Kidney glomerular epithelial cell (primary cell): ENCODE measurements at places on chromosomes 1 and 21.

- DNase-seq, result no peak
Observed at GRCh38 chr1:179046808-179047635, 21.3 kb downstream of the FAM20B start.

- DNase-seq, result no peak
Observed at GRCh38 chr1:231460614-231461013, 38.5 kb upstream of the EGLN1 start.

- DNase-seq, result no peak
Observed at GRCh38 chr1:12546771-12547585, 71.0 kb downstream of the DHRS3 start.

DNA sequence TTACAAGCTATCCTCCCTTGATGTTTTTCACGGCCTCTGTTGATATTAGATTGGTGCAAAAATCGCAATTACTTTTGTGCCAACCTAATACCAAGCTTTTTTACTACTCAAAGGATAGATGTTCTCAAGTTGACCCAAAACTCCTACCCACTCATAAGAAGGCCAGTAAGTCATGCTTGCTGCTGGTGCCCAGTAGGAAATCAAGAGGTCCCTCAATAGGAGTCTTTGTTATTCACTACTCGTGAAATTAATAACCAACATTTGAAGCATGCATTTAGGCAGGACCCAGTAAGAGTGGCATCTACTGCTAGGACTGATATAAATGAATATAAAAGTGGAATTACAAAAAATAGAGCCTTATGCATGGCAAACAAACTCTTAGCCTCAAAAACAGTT, 52.6 kb downstream of the APP start:
- DNase-seq, result no peak

DNA sequence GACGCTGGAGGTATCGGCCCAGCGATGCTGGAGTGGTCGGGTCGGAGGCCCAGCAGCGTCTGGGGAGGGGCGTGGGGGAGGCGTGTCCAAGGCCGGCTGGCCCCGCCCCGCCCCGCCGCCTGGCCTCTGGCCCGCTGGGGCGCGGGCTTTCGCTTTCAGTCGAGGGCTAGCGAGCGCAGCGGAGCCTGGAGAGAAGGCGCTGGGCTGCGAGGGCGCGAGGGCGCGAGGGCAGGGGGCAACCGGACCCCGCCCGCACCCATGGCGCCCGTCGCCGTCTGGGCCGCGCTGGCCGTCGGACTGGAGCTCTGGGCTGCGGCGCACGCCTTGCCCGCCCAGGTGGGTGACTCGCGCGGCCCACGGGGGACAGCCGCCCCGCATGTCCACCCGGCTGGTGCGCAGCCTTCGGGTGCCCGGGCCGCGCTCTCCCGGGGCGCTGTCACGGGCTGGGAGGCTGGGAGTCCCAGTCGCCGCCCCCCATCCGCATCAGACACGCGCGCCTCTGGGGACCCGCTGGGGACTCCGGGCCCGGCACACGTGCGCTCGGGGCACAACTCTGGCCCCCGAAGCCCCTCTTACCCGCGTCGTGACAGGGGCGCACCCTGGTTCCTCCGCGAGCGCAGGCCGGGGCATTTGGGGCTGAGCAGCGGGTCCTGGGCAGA, at the start of gene TNFRSF1B:
Gene TNFRSF1B (plus strand): TSS at position 158 of the 659 bp plus-strand sequence. CDS start 101 bp downstream, at position 259.
- DNase-seq, result no peak

DNA sequence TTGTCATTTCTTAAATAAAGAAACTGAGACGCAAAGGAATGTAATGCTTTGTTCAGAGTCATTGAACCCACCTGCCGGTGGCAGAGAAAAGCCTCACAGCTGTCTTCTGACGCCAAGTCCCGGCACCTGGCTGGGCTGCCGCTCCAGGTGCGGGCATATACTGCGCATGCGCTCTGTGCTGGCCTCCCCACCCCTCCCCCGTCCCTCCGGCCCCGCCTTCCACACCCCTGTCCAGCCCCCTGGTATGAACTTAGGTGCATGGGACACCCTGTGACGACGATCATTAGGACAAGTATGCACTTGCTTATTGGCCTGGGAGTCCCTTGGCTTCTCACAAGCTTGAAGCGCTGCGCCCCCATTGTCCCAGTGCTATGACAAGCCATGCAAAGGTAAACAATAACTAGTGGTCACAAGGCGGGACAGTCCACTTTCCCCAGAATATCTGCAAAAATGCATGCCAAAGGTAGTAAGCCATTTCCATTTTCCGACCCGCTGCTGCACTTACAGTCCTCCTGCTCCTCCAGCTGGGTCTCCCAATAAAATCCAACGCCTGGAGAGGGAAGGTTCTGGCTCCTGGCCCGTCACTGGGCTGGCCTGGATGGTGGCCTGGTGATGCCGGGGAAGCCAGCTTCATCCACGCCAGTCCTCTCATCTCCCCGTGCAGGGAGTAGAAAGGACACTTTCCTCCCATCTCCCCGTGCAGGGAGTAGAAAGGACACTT, 100.4 kb downstream of the PSMG1 start:
- no peak for DNase-seq

- no peak for DNase-seq
Observed at GRCh38 chr21:14716761-14717396, 170.8 kb upstream of the SAMSN1 start.

DNA sequence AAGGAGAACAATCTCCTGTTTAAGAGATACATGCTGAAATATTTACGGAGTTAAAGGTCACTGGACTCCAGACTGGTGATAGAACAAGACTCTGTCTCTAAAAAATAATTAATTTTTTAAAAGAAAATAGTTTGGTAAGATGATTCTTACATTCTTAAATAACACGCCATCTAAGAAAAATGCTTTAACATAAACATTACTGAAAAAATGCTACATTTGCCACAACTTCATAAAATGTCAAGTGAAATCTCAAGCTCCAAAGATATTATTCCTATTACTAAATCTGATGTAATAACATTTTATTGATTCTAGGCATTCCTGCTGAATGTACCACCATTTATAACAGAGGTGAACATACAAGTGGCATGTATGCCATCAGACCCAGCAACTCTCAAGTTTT, 4.1 kb downstream of the ANGPTL3 start:
- DNase-seq, result no peak

DNA sequence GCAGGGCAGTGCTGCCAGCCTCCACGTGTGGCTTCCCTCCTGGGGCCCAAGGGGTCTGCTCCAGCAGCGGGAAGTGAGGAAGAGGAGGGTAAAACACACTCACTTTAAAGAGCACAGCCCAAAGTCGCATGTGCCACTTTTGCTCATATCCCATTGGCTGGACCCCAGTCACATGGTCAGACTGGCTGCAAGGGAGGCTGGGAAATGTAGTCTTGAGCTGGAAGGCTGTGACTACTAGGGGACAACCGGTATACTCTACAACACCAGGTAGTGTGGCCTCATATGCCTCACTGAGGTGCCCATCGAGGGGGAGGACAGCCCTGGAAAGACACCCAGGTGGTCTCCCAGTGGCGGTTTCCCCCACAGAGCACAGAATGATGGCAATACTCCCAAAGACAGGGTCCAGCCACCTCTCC, 45.2 kb downstream of the CAMK2N1 start:
- no peak for DNase-seq

GRCh38 chr1:3453891-3454810, at the start of gene ARHGEF16:
Gene ARHGEF16, plus strand, starts transcription at chr1:3454665. Its CDS starts 8,420 bp downstream, at chr1:3463085.
- DNase-seq, result peak; percentile 32

DNA sequence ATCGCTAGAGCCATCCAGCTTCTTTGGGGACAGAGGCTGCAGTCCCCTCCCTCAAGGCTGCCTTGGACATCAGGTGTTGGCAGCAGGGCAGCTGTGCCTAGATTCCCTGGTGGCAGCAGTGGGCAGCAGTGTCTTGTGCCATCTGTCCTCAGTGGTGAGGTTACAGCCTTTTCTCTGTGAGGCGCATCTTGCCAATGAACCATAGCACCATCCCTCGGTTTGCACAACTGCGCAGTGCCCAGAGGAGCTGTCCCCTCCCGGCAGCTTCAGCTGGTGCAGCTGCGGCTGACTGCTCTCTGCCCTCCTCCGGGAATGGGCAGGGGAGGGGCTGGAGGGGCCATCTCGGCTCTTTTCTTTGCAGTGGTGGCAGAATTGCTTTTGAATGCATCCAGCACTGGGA, 59.0 kb upstream of the C8B start:
- DNase-seq, result peak; percentile 19

- DNase-seq, result peak; percentile 85
Observed at GRCh38 chr1:168439456-168440375, 104.1 kb downstream of the XCL2 start.

DNA sequence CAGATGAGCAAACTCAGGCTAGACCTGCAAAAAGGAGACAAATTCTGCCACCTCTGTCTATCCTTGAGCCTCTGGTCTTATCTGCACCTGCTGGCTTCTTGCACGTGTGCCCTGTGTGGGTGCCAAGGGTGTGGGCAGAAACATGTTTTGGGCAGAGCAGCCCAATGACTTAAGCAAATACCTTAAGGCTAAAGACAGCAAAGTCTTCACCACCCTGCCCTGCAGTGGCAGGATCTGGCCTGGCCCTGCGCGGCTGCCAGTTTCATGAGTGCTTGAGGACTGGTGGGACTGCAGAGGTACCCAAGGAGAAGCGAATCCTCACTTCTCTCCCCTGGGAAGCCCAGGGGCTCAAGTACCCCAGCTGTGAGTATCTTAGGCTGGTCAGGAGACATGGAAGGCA, 3.8 kb upstream of the SLC26A9 start:
- no peak for DNase-seq

DNA sequence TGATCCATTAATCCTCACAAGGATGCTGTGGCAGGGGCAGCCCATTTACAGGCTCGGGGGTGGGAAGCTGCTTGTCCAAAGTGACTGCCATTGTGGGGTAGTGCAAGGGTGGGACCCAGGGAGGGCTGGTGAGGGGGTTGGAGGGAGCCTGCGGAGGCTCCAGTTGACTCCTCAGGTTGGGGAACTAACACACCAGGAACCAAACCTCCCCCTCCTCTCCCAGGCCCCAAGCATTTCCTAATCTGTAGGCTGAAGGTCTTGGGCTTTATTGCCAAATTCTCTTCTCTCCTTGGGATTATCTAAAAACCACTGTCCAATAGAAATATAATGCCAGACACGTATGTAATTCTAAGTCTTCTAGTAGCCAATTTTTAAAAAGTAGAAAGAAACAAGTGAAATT, 18.2 kb downstream of the IKBKE start:
- no peak for DNase-seq

DNA sequence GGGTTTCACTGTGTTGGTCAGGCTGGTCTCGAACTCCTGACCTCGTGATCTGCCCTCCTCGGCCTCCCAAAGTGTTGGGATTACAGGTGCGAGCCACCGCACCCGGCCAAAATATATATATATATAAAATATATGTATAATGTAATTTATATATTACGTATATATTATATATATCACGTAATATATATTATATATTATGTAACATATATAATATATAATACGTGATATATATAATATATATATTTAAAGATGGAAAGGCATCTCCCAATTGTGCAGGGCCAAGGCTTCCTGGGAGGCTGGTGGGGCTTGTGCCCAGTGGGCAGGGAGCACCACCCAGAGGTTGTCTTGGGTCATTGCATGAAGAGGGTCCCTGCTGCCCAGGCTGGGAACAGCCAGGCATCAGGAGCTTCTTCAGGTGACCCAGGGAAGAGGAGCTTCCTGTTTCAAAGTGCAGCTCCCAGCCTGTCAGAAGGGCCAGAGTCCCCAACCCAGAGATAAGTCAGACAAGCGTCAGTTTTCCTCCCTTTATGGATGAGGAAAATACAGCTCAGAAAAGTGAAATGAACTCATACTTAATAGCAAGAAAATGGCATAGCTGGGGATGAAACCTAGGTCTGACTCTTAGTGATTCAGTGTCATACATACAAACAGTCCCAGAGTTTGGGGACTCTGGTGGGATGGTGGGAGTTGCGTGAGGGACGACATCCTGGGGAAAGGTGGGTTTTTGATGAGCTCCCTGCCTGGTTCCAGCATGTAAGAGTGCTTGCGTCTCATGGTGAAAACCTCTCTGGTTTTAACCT, 12.0 kb downstream of the UBE2Q1 start:
- DNase-seq, result peak; percentile 59

- DNase-seq, result no peak
Observed at GRCh38 chr1:167526667-167527383, 8.5 kb upstream of the CD247 start.

DNA sequence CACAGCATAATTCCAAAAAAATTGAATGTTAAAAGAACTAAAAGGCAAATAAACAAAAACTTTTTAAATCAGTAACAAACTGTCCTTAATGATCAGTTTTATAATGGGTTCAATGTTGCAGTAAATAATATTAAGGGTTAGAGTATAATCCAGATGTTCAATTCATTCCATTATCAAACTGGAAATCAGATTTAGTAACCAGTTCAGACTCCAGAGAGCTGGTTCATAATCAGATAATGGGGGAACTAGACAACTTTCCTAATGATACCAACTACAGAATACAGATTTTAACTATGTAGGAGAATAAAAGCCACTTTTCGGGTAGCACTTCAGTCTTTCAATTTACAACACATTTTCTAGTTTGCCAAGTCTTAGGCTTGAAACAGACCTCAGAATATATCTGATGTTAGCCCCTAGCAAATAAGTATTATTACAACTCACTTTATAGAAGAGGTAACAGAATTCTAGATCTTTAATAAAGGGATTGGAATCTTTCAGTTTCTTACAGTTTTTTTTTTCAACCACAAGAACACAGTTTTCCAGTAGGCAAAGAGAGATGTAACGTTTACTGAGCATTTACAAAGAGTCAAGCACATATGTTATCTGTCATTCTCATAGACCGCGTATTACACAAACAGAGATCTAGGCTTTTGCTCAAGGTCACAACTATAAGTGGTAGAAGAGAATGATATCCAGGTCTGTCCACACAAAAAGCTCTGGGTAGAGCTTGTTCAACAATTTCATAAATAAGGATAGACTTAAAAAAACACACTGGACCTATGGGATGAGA, 1.9 kb upstream of the DCAF6 start:
- no peak for DNase-seq

- DNase-seq, result no peak
Observed at GRCh38 chr1:156856282-156856785, 2.6 kb downstream of the INSRR start.

- no peak for DNase-seq
Observed at GRCh38 chr1:160486453-160486852, 36.6 kb downstream of the SLAMF6 start.

- no peak for DNase-seq
Observed at GRCh38 chr1:224751624-224752311, 135.7 kb downstream of the CNIH3 start.

DNA sequence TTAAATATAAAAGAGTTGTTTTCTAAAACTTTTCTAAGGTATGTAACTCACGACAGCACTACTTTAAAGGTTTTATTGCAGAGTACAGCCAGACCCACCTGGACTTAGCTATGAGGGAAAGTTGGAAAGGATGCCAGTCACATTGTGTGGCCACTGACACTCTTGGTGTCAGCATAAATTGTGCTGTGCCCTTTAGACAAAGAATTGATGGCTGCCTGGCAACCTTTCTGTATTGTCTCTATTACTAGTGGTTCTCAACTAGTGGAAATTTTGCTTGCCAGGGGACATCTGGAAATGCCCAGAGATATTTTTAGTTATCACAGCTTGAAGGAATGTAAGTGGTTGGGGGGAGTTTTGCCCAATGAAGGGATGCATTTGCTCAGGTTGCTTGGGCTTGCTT, 117.5 kb upstream of the APP start:
- DNase-seq, result no peak

GRCh38 chr1:2556678-2557481, 709 bp downstream of the TNFRSF14 start:
- DNase-seq, result peak; percentile 50

GRCh38 chr1:14733048-14733778, 134.7 kb downstream of the KAZN start:
- DNase-seq, result peak; percentile 62
